ENCODE measurements at places on chromosomes 6 and 20.
A peak's percentile ranks its signal among the peaks of the same experiment; 100 is the strongest.

GRCh38 chr6:25253351-25253750 is 25.8 kb upstream of the CARMIL1 start:
- DNase-seq: peak; percentile 60

GRCh38 chr6:106339334-106340029 is 13.9 kb upstream of the ATG5 start:
- peak; percentile 57 for DNase-seq

GRCh38 chr6:52533491-52533890 is 43.4 kb downstream of the TRAM2 start:
- DNase-seq: no peak

DNA sequence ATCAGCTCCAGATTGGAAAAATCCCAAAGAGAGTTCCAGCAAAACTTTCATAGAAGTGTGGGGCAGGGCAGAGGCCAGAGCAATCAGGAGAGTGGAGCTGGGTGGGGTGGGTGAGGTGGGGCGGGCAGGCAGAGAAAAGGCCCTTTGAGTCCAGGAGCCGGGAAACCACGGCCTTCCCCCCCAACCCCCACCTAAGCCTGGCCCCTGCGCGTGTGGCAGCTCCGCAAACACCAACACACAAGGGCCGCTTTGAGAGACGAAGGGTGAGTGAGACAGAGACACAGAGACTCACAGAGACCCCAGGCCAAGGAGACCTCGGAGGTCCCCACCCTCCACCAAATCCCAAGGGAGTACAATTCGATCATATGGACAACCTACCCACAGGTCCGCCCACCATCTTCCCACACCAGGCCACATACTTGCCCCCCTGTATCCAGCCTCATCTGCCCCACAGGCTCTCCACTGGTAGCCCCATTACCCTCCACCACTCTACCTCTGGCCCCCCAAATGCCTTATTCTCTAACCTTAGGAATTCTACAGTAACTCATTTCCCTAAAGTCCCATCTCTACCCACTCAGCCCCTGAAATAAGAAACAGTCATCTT is 1.7 kb downstream of the COL11A2 start:
- no peak for DNase-seq

GRCh38 chr20:47762699-47763268 is 22.5 kb downstream of the SULF2 start:
- DNase-seq: no peak

DNA sequence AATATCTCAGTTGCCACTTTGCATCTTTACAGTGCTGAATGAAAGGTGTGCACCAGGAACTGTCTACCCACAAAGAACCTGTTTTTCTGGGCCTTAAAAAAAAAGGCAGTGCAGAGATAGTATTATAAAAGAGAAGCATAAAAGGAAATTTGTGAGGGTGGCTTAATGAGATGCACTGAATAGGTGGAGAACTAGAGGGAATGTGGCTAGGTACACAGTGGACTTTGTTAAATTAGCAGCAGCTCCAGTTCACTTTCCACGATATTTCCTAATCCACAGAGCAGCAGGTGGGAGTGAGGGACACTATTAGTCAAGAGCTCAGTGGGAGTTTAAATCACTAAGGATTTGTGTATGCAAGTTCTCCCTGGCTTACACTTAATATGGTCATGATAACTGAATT is 38.8 kb downstream of the MAP7 start:
- DNase-seq: no peak

DNA sequence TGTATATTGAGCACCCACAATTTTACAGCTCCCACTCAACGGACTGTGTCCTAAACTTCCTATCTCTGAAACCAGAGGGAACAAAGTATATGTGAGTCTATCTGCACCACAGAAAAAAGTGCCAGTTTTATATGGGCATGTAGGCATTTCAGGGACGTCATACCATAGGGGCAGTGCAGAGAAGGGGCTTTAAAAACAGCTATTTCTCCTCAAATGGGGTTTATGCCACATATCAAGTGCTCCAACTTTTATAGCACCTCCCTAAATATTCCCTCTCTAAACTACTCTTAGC is 28.9 kb upstream of the ASF1A start:
- DNase-seq: no peak

DNA sequence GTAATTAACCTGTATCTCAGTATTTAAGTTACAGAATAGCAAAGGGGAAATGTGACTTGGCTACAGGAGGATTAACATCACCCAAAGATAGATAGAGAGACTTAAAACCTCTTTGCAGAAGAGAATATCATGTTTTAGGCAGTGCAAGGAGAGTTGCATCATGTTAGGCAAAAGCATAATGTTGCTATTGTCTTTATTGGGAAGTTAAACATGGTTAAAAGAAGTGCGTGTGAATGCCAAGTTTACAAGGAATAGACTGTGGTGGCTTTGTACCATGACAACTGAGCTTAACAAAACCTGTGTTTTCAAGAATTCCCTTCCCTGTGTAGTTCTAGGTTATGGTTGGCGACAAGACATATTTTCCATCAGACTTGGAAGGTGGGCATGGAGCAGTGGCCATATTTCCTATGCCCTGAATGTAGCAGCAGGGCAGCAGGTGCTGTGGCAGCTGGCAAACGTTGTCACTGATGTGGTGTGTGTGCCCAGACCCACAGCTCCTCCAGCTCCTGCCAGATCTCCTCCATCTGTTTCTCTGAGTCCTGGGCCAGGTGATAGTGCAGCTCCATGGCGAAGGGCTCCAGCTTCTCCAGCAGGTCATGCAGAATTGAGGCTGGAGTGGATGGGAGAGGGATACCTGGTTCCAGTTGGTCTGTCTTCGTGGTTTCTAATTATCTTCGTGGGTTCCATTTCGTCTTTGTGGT is 163.3 kb downstream of the QRSL1 start:
- no peak for DNase-seq

- DNase-seq: no peak
Measured at GRCh38 chr6:7045331-7045730, 62.4 kb upstream of the RREB1 start.

GRCh38 chr6:37514321-37514771 is 14.7 kb upstream of the CCDC167 start:
- peak; percentile 37 for DNase-seq

DNA sequence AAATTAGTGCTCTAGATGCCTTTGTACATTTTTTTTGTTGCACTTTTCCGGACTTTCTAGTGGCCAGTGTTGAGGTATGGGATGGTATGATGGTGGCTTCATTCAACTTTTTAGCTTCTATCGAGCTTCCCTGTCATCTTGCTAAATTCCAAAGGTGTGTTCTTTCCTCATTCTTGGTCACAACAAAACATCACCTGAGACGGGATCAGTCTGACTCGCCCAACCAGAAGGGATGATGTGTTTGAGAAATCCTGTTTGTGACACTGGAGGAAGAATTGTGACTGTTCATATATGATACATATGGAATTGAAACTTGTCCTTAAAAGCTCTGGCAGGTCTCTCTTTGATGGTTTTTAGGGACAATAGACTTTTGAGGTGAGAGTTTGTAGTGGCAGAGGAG is 33.8 kb downstream of the KCNS1 start:
- no peak for DNase-seq

- no peak for DNase-seq
Measured at GRCh38 chr20:38224531-38224930, 36.0 kb downstream of the KIAA1755 start.

DNA sequence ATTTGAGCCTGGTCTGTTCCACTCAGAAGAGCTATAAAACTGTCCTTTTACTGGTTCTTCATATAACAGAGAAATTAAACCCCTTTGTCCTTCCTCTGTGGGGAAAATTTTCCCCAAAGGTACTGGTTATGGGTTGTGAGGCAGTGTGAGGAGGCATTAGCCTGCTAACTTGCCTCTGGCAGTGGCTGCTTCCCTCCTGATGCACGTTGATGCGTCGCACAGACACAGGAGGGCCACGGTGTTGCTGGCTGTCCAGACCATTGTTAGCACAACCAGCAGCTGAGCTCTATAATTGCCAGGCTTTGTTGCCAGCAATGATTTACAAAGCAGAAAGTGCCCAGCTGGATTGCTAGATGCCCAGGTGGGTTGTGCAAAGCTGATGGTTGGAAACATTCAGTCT is 10.1 kb downstream of the AAR2 start:
- DNase-seq: no peak

DNA sequence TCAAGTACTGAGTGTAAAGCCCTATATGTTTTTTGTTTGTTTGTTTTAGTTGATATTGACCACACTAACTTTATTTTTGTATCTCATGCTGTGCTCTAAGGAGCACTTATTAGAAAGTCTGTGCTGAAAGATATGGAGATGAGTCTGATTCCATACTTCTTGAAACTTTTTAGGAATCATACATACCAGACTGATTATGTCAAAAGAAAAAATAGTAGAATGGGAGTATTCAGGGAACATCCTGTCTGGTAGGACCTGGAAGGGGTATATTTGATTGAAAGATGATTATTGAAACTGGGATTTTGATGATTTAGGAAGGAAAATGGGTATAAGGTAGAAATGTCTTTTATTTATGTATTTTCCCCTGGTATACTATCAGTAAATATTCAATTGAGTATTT is 111.4 kb downstream of the QKI start:
- DNase-seq: no peak

GRCh38 chr6:56756219-56756789 is 113.6 kb upstream of the DST start:
- DNase-seq: no peak

- peak; percentile 86 for DNase-seq
Measured at GRCh38 chr20:49534255-49534712, 33.7 kb downstream of the PTGIS start.

DNA sequence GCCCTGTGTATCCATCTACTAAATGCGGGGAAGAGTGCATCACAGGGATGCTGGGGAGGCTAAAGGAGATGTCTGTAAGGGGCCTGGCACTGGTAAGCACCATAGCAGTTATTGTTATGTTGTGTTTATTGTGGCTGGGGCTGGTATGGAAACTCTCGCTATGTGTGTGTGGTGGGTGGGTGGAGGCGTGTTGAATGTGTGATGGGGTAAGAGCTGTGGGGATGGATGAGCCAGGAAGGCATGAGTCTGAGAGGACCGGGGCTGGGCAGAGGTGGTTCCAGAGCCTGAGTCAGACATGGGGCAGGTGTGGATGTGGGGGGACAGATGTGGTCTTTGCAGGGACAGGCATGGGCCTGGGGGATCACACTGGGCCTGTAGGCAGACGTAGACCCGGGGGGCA is 88.1 kb downstream of the GRM4 start:
- DNase-seq: no peak

- DNase-seq: no peak
Measured at GRCh38 chr20:63055575-63056235, 48.9 kb upstream of the BHLHE23 start.

DNA sequence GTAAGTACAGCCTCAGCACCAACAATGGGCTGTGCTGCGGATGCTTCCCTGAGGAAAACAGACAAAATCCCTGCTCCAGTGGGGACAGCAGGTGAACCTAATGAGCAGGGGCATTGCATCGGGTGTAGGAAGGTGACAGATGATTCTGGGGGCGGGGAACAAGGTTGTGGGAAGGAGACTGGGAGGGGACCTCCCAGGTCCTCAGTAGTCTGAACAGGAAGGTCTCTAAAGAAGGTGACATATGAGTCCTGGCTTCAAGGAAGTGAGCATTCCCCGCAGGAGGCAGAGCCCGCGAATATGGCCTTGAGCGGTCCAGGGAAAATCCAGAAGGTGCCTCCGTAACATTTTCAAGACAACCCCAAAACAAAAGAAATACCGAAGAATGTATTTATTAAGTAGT is 19.4 kb downstream of the ULBP1 start:
- no peak for DNase-seq

DNA sequence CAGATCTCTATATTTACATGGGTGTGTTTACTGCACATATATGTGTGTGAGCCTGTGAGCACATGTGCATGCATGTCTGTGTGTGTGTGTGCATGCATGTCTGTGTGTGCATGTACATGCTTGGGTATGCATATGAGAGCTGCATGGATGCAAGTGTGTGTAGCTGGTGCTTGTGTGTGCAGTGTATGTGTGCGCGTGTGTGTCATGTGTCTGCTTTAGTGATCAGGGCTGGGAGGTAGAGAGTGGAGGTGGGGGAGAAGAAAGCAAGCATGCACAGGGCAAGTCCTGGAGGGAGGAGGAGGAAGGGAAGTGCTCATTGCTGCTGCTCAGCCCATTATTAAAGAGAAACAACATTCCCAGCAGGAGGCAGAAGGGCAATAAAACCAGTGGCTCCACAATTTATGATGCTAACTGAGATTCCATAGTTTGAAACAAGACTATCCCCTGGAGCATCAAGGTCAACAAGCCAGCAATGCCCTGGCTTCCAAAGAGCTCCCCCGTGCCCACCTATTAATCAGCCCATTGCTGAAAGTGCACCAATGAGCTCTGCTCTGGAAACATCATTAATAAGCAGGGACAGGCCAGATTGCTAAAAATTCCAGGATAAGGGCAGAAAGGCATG is 414.0 kb downstream of the MAFB start:
- DNase-seq: peak; percentile 36

- no peak for DNase-seq
Measured at GRCh38 chr6:11964729-11965335, 47.3 kb upstream of the HIVEP1 start.

DNA sequence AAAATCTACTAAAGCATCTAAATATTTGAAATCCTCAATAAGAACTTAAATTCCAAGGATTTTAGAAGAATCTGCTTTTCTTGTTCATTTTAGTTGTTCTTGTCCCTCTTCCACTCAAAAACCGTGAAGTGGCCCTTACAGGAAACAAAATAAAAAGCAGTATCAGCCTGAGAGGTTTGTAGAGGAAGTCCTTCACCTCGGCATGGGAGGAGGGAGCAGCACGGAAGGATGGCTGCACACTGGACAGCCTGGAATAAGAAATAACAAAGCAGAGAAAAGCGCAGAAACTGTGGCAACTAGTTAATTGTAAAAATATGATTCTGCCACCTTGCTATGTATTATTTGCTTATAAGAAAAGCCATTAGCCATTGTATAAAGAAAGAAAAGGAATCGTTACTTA is 46.1 kb downstream of the RALGAPA2 start:
- DNase-seq: peak; percentile 12

DNA sequence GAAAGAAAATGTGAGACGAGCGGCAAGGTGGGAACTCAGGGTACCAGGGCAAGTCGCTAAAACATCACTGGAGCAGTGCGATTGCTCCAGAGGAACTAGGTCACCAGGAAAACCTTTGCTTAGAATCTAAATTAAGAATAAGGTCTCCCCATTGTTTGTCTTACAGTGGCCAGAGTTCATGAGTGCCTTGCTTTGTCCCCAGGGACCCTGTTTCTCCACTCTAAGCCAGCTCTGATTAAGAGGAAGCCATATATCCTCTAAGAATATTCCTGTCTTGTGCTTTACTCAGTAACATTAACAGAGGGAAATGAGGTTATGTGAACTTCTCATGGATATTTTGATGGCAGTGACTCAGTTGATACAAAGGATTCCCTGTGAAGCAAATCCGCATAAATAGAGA is 305.8 kb downstream of the CD83 start:
- no peak for DNase-seq

DNA sequence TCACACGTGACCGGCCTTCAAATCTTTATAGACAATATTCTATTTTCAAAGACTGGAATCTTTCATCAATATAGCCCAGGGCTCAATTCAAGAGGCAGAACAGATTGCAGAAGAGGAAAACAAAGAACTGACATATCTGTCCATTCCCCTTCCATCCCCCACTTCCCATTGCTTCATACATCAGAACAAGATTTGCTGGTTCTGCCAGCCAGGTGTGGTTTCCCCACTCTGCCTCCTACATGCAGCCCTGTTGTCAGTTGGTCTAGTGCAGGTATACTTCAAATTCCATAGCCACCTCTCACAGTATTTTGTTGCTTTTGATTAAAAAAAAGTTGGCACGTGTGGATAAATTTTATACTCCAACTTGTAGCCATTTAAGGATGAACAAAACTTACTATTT is 174.9 kb downstream of the CD109 start:
- DNase-seq: no peak

- no peak for DNase-seq
Measured at GRCh38 chr6:6486595-6486994, 101.9 kb upstream of the LY86 start.

GRCh38 chr20:63693083-63693732 is 3.2 kb upstream of the TNFRSF6B start:
- DNase-seq: no peak

Data from NCI-H1417 (cell line).